Stimulated activated CD4-positive, alpha-beta T cell treated with anti-CD3 and anti-CD28 coated beads, Interleukin-2, amount 100 ng/mL, for 48 hours (primary cell): ENCODE measurements at places on chromosomes 1 and 21.
A peak's percentile ranks its signal among the peaks of the same experiment; 100 is the strongest.

- DNase-seq, result peak; percentile 84
Measured at GRCh38 chr1:19341201-19342061, 29.3 kb downstream of the SLC66A1 start.

GRCh38 chr1:177858332-177858821 is 111.5 kb downstream of the SEC16B start:
- DNase-seq, result no peak

DNA sequence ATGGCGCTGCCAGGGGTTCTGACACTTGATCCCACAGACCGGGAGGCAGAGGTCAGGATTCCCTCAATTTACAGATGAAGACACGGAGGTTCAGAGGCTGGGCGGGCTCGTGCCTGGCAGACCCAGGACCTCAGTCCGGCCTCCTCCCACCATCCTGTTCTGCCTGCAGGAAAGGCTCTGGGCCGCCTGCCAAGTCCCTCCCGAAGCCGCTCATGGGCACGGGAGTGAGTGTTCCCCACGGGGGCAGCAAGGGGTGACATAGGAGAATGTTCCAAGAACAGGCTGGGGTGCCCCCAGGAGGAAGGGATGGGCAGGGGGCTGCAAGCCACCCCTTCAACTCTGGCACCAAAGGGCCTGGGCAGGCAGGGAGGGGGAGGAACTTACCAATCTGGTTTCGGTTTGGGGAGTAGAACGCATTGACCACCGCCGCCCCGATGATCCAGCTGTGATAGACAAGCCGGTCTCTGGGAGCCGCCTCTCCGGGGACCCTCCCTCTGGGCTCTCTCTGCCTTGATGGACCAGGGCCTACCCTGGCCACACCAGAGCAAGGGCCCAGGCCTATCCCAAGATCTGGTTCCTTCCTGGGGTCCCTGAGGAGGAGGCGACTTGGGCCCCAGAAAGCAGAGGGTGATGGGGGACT is 7.5 kb downstream of the PRXL2B start:
- no peak for DNase-seq

- DNase-seq, result peak; percentile 56
Measured at GRCh38 chr1:248872752-248873408, 14.0 kb upstream of the ZNF692 start.

DNA sequence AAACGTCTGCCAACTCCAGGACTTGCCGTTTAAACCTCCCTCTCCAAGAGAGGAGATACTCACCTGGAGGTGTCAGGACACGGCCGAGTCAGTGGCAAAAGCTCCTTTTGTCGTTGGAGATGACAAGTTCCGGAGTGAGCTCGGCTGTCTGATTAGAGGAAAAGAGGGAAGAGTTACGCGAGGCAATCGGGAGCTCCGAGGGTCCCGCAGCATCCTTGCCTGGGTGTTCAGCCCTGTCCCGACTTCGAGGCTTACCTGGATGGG is 497 bp downstream of the ID3 start:
- no peak for DNase-seq

DNA sequence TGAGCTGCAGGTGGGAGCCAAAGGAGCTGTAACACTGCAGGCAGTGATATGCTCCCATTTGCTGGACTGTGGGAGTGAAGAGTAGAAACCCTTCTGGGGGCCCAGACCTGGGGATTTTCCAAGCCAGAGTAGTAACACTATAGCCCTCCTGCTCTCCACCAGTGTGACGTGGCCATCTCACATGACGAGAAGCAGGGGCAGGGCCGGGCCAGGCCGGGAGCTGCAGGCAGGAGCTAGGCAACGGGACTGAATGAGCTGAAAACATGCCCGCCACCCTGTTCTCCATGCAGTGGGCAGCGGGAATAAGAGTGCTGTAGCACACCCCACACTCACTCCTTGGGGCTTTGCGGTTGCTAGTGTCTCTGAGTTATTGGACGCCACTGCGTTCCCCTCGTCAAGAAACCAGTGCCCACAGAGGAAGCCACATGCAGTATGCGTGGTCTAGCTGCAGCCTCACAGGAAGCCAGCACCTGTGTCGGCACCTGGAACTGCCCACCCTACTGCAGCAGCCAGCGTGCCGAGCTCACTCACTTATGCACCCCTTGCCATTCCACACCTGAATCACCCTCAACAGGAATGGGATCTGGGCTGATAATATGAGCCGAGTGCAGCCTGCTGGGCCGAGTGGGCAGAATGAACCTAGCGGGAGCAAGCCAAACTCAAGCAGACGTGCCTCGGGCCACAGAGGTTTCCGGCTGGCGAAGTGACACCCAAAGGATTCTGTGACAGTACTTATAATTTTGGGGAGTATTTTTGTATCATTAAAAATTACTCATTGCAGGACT is 1389.6 kb downstream of the KCNT2 start:
- DNase-seq, result no peak

- DNase-seq, result no peak
Measured at GRCh38 chr1:119220991-119221390, 80.5 kb upstream of the WARS2 start.

DNA sequence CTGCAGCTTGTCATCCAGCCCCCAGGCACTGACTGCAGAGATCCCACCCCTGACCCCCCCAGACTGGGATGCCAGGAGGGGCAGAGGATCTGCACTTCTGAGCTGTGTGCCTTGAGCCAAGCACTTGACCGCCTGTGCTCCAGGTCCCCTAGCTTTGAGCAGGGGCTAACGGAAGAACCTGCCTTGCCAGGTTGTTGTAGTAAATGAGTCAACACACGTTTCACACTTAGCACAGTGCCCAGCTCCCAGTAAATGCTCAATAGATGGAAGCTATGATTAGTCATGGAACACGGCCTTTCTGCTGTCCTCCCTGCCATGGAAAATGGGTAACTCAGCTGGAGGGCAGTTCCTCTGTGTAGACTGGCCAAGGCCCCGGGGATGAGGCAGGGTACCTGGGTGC is 24.1 kb downstream of the IFFO2 start:
- DNase-seq, result no peak

GRCh38 chr1:62356257-62356835 is 37.1 kb upstream of the KANK4 start:
- no peak for DNase-seq

DNA sequence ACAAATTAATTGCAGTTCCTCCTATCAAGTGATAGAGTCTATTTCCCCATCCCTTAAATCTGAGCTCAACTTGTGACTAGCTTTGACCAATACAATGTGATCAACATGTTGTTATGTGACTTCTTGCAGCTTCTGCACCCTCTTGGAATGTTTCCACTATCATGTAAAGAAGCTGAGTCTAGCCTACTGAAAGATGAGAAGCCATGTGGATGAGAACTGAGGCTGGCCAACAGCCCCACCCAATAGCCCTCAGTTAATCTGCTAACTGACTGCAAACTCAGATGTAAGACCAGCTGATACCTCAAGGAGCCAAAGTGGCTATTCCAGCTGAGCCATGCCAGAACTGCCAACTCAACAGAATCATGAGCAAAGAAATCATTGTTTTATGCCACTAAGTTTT is 44.0 kb downstream of the LYST start:
- no peak for DNase-seq

DNA sequence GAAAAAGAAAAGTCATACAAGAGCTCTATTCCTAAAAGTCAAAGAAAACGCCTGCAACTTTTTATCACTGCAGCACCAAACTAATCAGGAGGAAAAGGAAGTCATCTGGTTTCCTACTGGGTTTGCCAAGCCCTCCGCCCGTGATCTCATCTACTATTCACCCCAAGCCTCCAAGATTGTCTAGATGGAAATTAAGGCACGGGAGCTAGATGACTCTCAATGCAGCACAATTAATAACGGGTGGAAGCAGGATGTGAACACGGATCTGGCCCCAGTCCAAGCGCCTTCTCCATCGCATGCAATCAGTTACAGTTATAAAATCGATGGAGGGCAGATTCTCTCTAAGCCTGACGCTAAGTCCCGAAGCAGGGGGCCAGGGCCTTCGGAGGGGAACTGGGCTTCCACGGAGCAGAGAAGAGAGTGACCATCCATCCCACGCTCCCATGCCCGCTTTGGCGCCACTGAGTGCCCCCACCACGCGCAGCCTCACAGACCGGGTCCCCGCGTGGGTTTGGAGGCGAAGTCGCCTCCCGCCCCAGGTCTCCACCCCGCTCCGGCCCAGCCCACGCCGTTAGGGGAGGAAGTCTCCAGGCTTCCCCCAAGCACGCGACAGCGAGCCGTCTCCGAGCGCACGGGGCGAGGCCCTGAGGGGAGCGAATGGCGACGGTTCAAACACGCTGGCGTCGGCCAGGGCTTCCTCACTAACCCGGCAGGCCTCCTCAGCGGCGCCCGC is 1.8 kb downstream of the HSF2BP start:
- no peak for DNase-seq

GRCh38 chr1:89971600-89971999 is 23.3 kb upstream of the ZNF326 start:
- DNase-seq, result no peak

- no peak for DNase-seq
Measured at GRCh38 chr1:228259951-228260350, 52.1 kb downstream of the OBSCN start.

DNA sequence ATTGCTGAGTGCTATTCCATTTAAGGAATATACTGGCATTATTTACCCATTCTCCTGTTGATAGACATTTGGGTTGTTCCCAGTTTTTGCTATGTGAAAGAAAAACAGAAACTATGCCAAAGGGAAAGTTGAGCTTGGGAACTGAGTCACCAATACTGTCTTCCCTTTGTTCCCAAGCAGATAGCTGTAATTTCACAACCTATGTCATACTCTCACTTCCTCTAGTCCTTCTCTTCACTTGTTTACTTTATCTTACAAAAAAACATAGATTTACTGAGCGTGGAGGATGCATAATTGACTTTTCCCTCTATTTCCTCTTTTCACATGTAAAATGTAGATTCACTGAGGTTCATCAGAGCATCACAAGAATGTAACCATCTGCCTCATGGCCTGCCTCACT is 32.4 kb upstream of the PGBD5 start:
- DNase-seq, result no peak
